ENCODE measurements at places on chromosomes 3 and 15.
A peak's percentile ranks its signal among the peaks of the same experiment; 100 is the strongest.

DNA sequence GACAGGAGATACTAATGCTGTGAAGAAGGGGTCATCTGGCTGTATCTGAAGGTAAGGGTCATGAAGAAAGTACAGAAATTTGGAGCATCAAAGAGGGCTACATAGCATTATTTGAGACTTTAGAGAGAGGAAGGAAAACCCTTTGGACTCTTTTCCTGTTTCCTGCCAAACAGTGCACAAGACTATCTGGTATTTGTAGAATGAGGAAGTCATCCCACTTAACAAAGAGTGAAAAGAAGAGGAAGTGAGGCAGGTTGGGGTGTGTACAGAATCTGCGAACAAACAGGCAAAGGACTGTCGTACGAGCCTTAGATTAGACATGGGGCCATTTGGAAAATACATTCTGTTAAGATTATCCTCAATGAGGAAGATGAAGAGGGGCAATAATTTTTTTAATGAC, 546.8 kb upstream of the EPHA6 start:
- DNase-seq, result no peak

DNA sequence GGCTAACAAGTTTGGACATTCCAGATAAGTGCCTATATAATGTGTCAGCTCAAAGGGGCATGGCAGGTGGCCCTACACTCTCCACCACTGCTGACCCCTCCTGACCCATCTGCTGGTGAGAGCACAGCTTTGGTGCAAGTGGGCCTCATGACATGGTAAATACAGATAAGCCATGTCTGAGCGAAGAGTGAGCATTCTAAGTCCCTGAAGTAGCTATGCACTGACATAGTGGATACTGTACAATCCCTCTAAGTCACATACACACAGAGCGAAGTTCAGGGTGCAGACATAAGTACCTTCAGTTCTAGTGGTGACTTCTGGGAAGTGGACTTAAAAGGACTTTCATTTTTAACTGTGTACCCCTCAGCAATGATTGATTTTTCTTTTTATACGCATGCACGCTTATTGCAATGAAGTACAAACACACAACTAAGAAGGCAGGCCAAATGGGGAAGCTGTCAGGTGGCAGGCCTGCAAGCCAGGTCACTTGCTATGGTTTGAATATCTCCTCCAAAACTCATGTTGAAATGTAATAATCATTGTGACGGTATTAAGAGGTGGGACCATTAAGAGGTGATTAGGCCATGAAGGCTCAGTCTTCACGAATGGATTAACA, 41.5 kb downstream of the TBC1D2B start:
- no peak for DNase-seq

DNA sequence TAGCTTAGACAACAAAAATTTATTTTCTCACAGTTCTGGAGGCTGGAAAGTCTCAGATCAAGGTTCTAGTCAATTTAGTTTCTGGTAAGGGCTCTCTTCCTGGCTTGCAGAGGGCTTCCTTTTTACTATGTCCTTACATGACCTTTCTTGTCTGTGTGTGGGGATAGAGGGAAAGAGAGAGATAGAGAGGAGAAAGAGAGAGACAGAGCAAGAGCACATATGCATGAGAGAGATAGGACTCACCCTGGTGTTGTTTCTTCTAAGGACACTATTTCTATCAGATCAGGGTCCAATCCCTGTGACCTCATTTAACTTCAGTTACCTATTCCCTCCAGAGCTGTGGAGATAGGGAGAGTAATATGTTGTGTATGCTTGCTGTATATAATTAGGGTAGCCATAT, 44.9 kb upstream of the TEX9 start:
- no peak for DNase-seq

DNA sequence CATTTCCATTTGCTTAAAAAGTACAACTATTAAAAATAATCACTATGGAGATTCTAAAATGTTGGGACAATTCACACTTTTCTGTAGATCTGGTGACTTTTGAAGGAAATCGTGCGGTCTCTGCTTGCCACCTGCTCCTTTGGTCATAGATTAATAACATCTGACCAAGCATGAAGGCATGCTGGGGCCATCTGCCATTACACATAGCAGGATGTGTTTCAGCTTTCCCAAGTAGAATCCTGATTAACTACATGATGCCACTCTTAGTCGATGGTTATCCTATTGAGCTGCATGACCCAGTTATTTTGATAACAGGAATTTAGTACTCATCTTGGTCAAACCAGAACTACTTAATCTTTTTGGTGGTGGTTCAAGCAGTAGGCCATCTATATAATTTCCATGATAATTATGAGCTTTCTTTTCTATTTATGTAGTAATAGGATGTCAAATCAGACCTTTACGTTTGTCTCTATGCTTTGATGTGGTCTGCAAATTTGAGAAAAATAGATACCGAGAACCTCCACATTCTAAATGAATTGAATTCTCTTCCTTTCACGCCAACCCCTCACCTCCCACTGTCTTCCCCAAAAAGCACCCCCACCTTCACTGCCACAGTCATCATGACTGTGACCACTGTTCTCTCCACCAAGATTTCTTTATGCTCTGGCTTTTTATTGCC, 158.1 kb downstream of the DIPK2A start:
- DNase-seq, result peak; percentile 14

DNA sequence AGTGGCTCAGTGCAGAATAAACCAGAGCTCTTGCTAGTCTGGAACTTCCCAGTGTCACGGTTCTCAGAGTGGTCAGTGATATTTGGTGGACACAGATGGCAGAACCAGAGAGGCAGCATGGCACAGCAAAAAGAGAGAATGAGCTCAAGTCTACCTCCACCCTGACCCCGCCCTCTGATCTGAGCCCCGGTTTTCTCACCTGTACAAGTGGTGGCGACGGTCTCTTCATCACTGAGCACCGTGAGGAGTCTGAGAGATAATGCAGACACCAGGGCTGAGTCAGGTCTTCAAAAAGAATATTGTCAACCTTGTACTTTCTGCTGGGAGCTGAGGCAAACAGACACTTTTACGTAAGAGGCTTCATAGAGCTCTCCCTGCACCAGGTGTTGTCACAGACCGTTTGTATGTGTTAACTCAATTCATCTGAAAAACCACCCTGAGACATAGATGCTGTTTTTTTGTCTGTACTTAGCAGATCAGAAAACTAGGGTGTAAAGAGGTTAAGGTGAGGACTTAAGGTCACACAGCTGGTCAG, 13.2 kb downstream of the FGD5 start:
- DNase-seq, result no peak

DNA sequence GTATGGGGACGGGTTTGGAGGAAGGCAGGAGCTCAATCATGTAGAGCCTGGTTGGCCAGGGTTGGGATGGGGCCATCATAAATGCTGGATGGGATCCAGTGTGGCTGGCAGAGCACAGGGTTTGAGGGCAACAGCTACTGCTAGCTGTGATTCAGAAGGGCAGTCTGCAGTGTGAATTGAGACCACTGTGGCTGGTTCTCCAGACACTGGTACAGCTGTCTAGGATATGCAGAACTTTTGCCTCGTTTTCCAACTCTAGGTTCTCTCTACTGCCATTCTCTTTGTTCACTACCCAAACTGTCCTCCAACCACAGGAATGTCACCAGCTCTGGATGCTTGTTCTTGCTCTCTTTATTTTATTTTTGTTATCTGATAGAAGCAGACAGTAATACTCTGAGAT, 543.6 kb downstream of the AGBL1 start:
- DNase-seq, result no peak

GRCh38 chr3:148901987-148902791, 37.1 kb downstream of the CPA3 start:
- DNase-seq, result no peak

DNA sequence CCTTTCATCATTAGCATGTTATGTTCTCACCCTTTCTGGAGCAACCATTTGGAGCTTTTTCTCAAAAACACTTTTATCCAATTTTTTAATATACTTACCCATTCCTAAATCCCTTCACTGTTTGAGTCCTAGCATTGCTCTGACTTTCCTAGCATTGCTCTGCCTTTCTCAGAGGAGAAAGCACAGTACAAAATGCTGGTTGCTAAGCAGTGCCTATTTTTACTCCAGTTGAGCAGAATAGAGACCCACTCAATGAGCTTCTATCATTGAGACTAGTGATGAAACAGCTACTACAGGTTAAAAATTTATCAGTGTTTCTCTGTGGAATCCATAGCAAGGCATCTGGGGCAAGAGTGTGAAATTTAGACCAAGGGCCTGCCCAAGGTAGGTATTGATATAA, 21.8 kb upstream of the IL1RAP start:
- no peak for DNase-seq

DNA sequence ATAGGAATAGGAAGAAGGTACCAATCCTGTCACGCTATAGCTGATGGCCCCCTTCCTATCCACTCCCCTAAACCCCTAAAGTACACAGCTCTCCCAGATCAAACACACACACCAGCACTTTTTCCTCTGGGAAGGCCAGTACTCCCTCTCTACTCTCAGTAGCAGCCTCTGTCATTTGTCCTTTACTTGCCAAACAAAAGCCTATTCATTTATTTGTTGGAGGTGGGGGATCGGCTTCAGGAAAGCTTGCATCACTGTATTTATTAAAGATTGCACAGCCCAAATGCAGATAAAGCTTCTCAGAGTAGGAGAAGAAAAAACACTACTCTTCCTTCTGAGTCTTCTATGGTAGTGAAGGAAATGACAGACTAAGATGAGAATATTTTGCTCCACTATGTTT, 429.7 kb upstream of the RASGRP1 start:
- DNase-seq, result no peak

GRCh38 chr3:3799173-3800079, at the start of gene LRRN1:
Gene LRRN1 (plus strand): TSS chr3:3799431. CDS start chr3:3844642, 45,211 bp downstream.
- no peak for DNase-seq

- DNase-seq, result no peak
These were observed 614 bp upstream of the MINDY2 start for GRCh38 chr15:58770519-58770856.

GRCh38 chr3:17044855-17045254, 160.1 kb downstream of the PLCL2 start:
- no peak for DNase-seq

GRCh38 chr15:100343251-100343650, 1.5 kb upstream of the ADAMTS17 start:
- DNase-seq, result no peak

DNA sequence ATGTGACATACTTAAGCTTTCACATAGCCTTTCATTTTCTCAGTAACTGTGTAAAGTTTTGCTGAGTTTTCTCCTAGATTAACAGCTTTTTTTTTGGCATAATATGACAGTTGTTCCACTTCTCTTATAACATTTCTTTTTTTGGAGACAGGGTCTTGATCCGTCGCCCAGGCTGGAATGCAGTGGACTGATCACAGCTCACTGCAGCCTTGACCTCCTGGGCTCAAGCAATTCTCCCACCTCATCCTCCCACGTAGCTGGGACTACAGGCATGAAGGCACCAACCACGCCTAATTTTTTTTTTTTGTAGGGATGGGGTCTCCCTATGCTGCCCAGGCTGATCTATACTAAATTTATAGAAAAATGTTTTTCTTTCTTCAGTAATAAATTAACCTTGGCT, 30.1 kb downstream of the DLG1 start:
- no peak for DNase-seq

- DNase-seq, result no peak
These were observed 30.3 kb upstream of the CMC1 start for GRCh38 chr3:28210968-28211713.

DNA sequence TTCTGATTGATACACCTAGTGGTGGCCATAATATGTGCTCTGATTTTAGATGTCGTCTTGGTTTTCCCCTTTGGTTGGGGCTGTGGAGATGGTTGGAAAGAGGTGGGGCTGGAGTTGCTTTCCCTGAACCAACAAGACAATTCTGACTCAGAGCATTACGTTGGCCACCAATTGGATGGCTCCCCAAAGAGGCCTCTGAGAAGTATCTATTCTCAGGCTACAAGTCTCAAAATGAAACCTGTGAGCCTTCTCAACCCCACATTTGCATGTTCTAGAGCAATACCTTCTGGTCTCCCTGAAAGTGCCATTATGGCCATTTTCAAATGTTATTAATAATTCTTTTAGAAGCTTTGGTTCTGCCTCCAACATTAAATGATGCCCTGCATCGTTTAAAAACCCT, 188.4 kb upstream of the WNT5A start:
- no peak for DNase-seq

- no peak for DNase-seq
These were observed at the start of gene SLC15A2 for GRCh38 chr3:121894301-121894990. Gene SLC15A2 (plus strand): TSS chr3:121894401. CDS start chr3:121894477, 76 bp downstream.

DNA sequence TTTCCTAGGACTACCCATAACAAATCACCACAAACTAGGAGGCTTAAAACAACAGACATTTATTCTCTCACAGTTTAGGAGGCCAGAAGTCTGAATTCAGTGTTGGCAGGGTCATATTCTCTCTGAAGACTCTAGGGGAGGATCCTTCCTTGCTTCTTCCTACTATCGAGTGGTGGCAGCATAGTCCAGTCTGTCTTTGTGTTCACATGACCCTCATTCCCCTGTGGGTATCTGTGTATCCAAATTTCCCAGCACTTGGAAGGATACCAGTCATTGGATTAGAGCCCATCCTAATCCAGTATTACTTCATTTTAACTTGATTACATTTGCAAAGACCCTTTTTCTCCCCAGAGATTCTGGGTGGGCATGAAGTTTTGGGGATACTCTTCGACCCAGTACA, 63.8 kb downstream of the GMPS start:
- no peak for DNase-seq

- no peak for DNase-seq
These were observed 6.7 kb downstream of the LMOD3 start for GRCh38 chr3:69115731-69116130.

DNA sequence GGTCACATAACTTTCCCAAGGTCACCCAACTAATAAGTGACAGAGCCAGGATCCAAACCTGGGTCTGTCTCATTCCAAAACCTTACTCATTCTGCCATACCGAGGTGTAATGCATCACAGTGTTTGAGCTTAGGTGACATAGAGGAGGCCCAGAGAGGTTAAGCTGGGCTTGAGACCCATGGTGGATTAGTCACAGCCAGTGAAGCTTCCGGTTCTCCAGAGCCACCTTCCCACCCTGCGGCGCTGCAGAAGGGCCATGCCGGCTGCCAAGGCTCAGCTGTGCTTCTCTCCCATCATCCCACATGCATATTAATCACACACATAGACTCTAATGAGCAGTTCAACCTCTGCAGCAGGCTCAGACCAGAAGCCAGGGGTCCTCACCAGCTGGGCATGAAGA, 42.2 kb downstream of the SPSB4 start:
- DNase-seq, result no peak

- no peak for DNase-seq
These were observed 2.3 kb downstream of the SERP1 start for GRCh38 chr3:150544041-150544440.

DNA sequence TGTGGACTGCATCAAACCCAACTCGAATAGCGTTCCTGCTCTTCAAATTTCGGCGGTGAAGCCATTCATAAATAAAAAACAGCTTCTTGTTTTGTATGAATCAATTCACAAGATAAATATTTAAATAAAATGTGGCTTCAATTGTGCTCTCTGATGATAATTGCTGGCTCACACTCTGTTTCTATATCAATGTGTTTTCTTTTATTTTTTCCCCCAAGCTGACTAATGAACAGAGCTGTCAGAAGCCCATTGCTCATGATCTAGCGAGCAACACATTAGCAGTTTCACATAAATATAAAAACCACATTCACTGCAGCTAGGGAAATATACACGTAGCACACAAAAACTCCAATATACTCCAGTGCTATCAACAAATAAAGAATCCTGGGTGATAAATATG, 45.0 kb upstream of the FOXP1 start:
- no peak for DNase-seq

All from HFF-Myc (cell line).